ENCODE measurements at places on chromosomes 16 and 17.

DNA sequence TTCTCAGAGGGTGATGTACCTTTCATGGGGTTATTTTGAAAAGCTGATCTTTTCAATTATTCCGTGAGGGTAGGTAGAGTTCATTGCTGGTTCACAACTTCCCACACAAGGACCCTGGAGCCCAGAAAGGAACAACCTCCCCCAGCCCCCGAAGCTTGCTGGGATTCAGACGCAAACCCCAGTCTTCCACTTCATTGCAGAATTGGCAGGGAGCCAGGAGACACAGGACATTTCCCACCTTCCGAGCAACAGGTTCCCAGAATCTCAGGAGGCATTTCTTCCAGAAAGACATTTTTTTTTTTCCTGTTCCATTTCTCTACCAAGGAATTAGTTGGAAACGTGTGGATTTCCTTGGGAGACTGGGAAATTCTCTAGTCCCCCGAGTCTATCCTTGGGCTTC lies 106.1 kb downstream of the GP2 start:
- no peak for DNase-seq

DNA sequence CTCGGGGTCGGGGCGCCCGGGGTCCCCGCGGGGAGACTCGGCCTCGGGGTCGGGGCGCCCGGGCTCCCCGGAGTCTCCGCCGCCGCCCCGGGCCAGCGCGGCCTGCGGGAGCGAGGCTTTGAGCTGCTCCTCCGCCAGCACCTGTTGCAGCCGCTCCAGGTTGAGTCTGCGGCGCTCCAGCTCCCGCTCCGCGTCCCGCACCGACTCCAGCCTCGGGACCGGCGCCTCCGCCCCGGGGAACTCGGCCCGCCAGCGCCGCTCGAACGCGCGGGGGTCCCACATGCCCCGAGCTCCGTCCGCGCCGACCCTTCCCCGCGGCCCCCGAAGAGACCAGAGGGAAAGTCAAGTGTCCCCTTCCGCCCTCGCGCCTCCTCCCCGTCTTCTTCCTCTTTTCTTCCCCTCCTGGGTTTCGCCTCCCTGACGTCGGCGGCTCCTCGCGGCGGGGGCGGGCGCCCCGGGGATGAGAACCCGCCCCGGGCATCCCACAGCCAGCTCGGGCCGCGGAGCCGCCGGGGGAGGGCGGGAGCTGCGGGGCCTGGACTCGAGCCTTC lies 40.8 kb upstream of the BHLHA9 start:
- DNase-seq, result peak; percentile 38

DNA sequence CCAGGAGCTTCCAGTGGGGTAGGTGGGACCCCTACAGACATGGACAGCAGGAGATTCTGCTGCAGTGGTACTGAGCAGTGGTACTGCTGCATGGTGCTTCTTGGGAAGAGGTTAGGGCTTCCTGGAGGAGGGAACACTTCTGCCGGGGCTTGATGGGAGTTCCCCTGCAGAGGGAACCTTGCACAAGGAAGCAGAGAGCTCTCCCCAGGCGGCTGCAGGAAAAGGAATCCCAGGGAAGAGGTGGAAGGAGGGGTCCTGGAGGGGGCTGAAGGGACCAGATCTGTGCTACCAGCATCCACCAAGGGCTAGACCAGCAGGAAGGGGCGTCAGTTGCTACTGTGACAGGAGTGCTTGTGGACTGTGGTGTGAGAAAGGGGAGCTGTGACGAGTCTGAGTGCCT lies 10.6 kb downstream of the RIPOR1 start:
- DNase-seq, result no peak

DNA sequence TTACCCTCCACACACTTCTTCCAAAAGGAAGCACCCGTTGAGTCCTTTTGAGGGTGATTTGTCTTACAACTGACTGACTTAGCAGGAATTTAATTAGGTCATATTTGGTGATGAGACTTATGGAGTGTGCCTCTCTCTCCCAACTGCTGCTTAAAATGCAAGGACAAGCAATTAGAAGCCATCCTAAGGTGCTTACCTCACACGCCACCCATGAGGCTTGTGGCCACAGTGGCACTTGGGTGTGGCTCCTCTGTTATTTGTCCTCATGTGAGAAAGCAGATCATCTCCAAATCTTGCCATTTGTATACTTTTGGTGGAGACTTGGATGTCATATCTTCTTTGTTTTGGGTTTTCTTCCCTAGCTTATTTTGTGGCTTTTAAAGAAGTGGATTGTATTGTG lies 61.6 kb downstream of the WNT3 start:
- DNase-seq, result no peak

GRCh38 chr17:55895112-55895759 lies 144.4 kb downstream of the PCTP start:
- no peak for DNase-seq

DNA sequence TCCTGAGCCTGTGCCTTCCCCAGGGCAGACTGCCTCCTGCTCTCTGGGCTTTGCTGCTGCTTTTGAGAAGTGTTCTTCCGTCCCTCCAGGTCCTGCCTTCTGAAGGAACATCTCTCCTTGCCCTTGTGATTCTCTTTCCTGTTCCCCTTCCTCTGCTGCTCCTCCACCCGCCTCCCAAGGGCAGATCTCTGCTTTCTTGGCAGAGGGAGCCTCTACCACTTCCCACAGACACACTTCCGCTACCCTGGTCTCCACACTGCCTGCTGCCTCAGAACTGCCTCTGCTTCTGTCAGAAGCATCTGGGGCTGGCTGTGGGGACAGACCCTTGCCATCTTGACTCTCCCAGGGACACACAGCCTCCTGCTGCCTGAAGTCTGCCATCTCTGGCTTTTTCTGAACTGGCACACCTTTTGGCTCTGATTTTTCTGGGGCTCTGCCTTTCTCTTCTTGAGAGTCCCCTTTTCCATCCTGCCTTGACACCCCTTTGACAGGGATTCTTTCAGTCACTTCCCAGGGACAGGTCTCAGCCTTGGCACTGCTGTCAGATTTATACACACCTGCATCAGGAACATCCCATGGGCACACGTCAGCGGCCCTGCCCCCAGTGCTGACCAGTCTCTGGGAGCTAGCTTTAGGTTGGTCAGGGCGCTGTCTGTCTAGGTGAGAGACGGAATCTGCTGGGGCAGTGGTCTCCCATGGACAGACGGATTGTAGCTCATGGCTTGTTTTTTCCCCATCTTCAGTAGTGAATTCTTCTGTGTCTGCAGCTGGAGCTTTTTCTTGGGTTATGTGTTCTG lies 16.6 kb downstream of the GPR179 start:
- no peak for DNase-seq

DNA sequence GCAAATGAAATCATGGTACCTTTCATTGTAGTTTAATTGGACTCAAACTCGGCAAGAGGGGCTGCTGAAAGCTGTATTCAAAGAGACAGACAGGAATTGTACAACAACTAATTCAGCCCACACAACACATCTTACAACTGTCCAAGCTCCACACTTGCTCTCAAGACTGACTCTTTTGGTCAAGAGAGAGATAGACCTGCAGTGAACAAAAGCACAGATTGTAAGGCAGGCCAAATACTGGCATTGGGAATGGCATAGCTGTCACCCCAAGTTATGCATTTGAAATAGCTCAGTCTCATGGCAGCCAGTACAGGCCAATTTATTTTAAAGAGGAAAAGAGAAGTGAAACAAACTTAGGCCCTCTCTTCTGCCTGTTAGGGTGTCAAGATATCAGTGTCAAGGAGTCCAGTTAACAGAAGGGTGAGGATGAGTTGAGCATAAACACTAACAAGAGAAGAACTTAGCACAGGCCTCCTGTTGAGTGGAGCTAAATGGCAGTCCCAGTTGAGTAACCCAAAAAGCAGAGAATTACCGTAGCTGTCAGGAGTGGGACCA lies 215.7 kb downstream of the IRX3 start:
- DNase-seq, result no peak

DNA sequence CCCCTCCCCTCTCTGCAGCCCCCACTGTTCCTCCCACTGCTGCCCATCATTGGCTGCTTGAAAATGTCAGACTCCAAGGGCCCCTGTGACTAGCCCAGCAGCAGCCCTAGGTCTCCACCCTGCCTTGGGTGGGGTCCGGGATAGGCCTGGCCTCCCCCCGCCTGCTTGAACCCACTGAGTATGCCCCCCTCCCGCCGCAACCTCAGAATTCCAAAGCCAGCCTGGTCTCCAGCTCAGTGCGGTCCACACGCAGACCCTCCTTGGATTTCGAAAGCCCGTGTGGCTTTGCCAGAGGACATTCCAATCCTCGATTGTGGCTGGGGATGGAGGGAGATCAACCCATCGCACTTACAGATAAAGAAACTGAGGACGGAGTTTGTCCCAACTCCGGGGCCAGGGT lies 6.4 kb downstream of the DPEP1 start:
- peak; percentile 58 for DNase-seq

- no peak for DNase-seq
Observed at GRCh38 chr17:42920922-42921321, 20.3 kb downstream of the G6PC1 start.

DNA sequence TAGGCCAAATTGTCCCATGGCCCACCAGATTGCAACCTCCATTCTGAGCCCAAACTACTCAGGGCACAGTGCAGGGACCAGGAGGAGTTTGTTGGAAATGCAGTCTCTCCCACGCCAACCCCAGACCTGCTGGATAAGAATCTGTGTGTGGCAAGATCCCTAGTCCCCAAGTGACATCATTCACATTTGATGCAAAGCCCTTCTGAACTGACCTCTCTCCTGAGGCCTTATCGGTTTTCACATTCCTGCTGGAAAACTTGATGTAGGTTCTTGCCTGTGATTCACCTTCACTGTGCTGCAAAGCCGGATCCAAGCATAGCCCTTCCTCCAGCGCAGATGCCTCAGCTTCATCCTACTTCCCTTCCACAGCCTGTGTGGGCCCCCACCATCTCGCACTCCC lies 6.6 kb upstream of the SHCBP1 start:
- DNase-seq, result no peak

- peak; percentile 100 for DNase-seq
Observed at GRCh38 chr17:81094509-81095382, 59.8 kb downstream of the BAIAP2 start.

DNA sequence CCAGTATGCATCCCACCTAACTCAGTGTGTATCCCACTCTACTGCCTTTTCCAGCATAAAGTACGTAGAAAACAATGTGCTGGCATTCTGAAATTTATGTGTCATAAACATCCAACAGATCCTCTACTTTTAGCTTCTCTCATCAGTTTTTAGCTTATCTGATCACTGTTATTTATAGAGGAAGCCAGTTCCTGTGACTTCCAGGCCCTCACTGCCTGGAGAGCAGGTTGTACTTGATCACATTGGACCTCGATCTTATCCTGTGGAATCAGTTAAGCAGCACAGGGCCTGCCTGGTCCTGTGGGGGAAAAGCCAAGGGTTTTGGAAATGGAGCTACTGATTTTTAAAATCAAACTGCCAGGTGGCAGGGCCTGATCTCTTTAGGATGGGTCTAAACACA lies 30.8 kb downstream of the PRSS54 start:
- DNase-seq, result no peak

- DNase-seq, result no peak
Observed at GRCh38 chr17:43327421-43327820, 71.4 kb upstream of the ARL4D start.

DNA sequence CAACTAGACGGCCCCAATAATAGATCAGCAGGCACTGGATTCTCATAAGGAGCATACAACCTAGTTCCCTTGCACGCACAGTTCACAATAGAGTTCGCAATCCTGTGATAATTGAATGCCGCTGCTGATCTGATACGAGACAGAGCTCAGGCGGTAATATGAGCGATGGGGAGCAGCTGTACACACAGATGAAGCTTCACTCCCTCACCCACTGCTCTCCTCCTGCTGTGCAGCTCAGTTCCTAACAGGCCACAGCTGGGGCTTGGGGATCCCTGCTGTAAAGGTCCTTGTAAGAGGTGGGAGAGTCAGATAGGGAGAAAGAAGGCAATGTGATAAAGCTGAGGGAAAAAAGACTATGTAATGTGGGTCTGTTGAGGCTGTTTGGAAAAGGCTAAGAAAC lies 577.5 kb downstream of the RBFOX1 start:
- DNase-seq, result no peak

- no peak for DNase-seq
Observed at GRCh38 chr16:15647294-15648014, 2.6 kb upstream of the NDE1 start.

DNA sequence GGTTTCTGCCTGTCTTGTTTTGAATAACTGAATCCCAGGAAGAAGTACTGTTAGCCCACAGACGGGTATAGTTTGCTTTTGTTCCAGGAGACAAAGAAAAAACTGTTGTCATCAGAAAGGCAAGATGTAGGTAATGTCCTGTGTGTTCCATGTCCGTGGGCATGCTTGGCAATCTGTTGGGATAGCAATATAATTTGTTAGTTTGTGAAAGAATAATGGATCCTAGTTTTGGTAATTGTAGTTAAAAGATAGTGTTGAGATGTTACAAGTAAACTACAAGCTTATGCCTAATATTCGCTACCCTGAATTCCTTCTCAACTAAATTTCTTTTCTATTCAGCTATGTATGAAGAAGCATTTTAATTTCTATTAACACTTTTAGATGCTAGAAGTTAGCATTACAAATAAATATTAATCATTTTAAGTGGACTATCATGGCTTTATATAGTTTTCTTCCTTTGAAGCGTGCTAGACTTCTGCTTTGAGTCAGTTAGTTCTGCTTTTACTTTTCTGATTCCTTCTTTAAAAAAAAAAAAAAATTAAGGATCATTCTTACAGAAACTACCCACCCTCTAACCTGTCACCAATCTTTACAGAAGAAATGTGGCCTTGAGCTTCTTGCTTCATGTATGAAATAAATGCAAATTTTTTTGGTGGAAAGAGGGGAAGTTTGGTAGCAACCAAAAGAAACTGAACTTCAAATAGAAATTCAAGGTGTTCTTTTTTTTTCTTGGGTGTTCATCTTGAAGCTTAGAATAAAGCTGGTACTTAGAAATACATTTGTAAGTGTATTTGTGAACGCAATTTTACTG lies 2.4 kb downstream of the EVI2A start:
- DNase-seq, result no peak

DNA sequence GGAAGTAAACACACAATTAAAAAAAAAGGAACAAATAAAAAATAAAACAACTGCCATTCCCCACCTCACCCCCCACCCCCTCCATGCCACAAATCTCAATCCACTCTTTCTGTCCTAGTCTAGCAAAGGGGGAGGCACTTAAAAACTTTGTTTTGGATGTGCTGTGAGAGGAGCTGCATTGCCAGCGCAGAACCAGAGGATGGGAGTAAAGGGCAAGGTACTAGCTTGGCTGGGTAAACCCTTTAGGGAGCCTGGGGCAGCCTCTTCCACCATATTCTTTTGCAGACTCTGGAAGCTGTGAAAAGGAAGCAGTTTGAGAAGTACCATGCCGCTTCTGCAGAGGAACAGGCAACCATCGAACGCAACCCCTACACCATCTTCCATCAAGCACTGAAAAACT lies 1.4 kb downstream of the MRPS7 start:
- no peak for DNase-seq

DNA sequence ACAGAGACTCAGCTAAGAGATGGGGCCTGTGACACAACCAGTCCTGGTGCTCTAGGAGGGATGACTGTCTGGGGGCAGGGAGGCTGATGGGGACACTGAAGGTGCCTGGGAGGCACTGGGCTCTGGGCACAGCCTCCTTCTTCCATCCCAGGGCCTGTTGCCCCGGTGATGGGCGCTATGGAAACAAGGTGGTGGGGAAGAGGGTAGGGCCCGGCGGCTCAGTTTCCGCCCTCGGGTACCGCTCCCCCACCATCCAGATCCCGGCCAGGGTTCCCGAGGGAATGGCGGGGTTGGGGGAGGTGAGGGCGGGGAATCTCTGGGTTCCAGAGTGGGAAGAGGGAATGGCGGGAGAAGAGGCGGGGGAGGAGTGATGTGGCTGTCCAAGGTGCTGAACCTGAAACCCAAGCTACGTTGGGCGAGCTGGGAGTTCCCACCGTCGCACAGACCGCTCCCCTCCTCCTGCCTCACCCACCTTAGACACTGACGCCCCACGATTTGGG lies 981 bp downstream of the KCNH4 start:
- DNase-seq, result peak; percentile 72

GRCh38 chr17:12041312-12041711 lies 20.6 kb downstream of the MAP2K4 start:
- peak; percentile 40 for DNase-seq

Data from hepatic stellate cell (primary cell).